Pericardium fibroblast (primary cell): ENCODE measurements at places on chromosomes 16 and 17. TPM values are rescaled to one million over a fixed set of nuclear protein-coding genes. Genes with fewer than 3 reads are reported as not detected.

The PYY gene
- 0.51 TPM in 1 of 2 replicates, not detected in the other for total RNA-seq

The STAC2 gene
- total RNA-seq: 0.82 TPM in 1 of 2 replicates, not detected in the other

The MFAP4 gene
- 452 and 638 TPM in 2 replicates for total RNA-seq

The TM4SF5 gene
- total RNA-seq: not detected in 2 replicates

The GNAO1 gene
- total RNA-seq: under 0.01 and 0.34 TPM in 2 replicates

The MPDU1 gene
- total RNA-seq: 115 and 144 TPM in 2 replicates

The PPP4C gene
- 63.2 and 79.7 TPM in 2 replicates for total RNA-seq

The RAB26 gene
- 1.9 TPM in 1 of 2 replicates, not detected in the other for total RNA-seq

The BCO1 gene
- not detected in 2 replicates for total RNA-seq

The BCL6B gene
- 0.35 and 2.2 TPM in 2 replicates for total RNA-seq

The TEX19 gene
- not detected in 2 replicates for total RNA-seq

The RRAD gene
- 0.58 and 1.1 TPM in 2 replicates for total RNA-seq

The KRTAP1-1 gene
- total RNA-seq: not detected in 2 replicates

The VASN gene
- total RNA-seq: 214 and 253 TPM in 2 replicates

The KRT20 gene
- not detected in 2 replicates for total RNA-seq

The SCNN1B gene
- total RNA-seq: not detected in 2 replicates

The UMOD gene
- total RNA-seq: not detected in 2 replicates

The LGALS9B gene
- not detected in 2 replicates for total RNA-seq

The GPR139 gene
- not detected in 2 replicates for total RNA-seq

The HBA2 gene
- total RNA-seq: 6.0 TPM in 1 of 2 replicates, not detected in the other

The ZNF232 gene
- 2.5 and 4.4 TPM in 2 replicates for total RNA-seq
